ENCODE measurements at places on chromosomes 13 and 19.

DNA sequence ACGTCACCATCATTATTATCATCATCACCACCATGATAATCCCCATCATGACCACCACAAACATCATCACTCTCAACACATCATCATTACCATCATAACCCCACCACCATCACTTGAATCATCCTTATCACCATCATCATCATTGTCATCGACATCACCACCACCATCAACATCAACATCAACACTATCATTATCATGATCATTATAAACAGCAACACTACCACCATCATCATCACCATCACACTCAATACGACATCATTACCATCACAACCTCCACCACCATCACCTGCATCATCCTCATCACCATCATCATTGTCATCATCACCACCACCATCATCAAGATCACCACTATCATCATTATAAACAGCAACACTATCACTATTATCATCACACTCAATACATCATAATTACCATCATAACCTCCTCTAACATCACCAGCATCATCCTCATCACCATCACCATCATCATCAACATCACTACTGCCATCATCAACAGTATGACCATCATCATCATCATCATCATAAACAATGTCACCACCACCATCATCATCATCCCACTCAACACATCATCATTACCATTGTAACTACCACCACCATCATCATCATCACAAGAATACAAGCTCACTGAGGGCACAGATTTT is 78.7 kb downstream of the MBD3L1 start:
- no peak for DNase-seq

DNA sequence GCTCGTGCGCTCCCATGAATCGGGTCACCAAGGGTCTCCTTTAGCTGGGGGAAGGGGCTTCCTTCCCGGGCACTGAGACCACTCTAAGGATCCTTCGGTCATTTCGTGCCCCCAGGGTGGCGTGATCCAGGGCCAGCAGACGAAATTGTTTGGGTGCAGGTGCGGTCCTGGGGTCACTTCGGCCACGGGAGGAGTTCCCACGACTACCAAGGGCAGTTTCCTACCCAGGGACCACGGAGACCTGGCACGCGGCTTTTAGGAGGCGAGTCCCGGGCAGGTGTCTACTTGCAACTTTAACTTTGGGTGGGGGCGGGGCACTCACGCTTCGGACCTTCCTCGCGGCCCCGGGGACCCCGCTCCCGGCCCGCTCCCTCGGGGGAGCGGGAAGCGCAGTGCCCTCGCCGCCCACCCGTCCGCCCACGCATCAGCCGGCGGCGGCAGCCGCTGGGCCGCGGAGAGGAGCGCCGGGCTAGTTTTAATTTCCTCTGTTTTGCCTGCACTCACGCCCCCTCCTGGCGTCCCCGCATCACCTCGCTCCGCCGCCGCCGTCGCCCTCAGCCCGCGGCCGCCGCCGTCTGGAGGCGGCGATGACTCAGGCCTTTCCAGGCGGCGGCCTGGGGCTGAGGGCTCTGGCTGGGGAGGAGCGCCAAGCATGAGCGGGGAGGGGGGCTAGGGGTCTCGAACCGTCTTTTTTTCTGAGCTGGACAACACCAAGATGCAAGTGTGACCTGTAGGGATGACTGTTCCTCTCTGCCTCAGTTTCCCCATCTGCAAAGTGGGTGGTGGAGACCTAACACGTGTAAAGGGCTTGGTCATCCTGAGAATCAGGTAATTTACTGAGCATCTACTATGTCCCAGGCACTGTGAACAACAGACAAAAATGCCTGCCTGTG is 21.8 kb downstream of the OLFM2 start:
- peak; percentile 78 for DNase-seq

- DNase-seq: peak; percentile 6
Observed at GRCh38 chr13:29771247-29771646, 79.2 kb downstream of the UBL3 start.

DNA sequence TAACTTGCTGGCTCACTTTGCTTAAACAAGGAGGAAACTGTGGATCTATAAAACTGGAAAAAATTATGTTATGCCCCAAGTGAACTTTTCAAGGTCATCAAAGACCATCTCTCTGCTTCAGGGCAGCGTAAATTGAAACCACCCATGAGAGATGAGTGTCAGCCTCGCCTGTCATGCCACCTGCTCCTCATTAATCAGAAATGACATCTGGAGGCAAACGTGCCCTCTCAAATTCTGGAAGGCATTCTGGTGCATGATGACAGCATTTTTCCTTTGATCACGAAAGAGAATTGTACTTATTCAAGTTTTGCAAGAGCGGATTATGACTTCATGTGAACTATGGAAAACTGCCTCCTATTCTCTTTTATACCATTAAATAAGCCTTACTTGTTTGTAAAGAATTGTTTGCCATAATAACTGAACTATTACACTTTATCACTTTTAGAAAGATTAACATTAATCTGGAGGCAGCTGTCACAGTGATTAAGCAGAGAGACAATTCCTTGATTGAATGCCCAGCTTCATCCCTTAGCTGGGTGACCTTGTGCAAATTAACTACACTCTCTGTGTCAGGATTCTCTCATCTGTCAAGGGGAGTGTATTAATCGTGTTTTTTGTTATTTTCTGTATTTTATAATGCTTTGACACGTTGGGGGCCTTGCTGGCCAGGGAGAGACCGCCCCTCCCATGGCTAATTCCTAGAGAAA is 17.0 kb upstream of the SACS start:
- no peak for DNase-seq

DNA sequence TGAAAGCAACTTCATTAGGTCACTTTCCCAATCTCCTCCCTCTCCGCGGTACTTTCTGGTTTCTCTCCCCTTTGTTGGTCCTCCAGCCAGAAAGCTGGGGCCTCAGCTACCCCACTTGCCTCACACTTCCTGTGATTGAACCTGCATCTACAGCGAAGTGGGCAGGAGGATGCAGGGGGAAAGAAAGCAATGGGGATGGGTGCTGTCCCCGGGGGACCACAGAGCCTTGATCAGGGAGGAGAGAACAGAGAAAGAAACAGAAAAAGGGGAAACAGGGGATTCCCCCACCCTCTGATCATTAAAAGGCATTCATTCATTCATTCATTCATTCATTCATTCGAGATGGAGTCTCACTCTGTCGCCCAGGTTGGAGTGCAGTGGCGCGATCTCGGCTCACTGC is 74.2 kb downstream of the TRPM4 start:
- DNase-seq: no peak

DNA sequence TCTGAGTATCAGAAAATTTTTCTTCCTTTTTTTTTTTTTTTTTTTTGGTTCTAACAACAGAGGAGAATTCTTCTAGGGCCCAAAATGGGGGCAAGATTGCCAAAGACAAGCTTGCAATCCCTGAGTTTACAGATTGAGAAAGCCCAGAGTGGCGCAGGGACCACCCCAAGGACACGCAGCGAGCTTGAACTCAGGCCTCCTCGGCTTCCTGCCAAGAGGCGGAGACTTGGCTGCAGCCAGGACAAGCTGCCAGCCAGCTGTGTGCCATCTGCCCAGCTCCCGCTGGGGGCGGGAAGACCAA is 506 bp upstream of the MRPL34 start:
- no peak for DNase-seq

GRCh38 chr19:38658462-38659306 is 11.2 kb downstream of the ACTN4 start:
- no peak for DNase-seq

GRCh38 chr13:21009036-21009435 is 52.4 kb downstream of the LATS2 start:
- DNase-seq: no peak

- no peak for DNase-seq
Observed at GRCh38 chr13:30172593-30173302, 134.6 kb downstream of the KATNAL1 start.

GRCh38 chr19:48719263-48720171 is at the start of gene MAMSTR:
TSS of gene MAMSTR (minus strand) at chr19:48719725. CDS start at chr19:48719031, 694 bp downstream.
- DNase-seq: no peak

DNA sequence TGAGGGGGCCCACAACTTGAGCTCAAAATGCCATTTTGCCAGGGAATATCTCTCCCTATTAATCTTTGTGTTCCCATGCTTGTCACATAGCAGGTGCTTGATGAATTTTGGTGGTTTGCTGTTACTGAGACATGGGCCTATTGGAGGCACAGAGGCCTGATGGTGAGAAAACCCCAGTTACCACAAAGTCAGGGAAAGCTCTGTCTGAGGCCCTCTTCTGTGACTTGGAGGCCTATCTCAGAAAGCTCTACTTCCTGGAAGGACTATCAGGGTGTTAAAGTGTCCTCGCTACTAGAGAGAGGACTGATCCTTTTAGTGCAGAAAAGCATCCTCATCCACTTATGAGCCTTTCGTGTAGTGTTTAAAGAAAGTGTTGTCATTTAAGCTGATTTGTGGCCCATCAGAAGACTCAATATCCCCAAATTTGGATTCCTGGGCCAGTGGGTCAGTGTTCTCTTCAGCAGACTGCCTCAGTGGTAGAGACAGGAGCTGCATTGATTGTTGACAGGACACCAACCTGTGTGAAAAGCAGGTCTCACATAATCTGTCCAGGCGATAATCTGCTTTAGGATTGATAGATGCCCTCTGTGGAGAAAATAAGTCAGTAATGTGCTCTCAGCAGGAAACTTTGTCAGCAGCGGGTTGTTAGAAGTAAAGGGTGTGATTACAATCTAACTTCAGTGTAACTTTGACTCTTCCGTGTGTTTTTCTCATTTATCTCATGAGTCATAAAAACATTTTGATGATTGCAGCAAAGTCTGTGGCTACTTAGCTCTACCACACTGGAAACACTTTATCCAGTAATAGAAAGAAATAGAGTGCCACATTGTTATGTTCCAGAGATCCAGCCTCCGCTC is 121.0 kb downstream of the AKAP11 start:
- no peak for DNase-seq

DNA sequence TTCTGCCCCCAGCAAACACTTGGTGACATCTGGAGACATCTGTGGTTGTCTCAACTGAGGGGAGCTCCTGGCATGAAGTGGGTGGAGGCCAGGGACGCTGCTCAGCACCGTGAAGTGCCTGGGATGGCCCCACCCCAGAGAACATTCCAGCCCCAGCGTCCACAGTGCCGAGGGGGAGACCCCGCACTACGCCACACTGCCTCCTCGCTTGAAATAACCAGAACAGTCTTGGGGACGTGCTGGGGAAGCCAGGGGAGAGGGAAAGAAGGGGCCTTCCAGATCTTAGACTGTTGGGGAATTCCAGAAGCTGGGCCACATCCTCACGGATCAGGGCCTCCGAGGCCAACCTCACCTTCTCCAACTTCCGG is 4.2 kb downstream of the DPP9 start:
- DNase-seq: no peak
